ENCODE measurements at places on chromosomes 4 and X.

DNA sequence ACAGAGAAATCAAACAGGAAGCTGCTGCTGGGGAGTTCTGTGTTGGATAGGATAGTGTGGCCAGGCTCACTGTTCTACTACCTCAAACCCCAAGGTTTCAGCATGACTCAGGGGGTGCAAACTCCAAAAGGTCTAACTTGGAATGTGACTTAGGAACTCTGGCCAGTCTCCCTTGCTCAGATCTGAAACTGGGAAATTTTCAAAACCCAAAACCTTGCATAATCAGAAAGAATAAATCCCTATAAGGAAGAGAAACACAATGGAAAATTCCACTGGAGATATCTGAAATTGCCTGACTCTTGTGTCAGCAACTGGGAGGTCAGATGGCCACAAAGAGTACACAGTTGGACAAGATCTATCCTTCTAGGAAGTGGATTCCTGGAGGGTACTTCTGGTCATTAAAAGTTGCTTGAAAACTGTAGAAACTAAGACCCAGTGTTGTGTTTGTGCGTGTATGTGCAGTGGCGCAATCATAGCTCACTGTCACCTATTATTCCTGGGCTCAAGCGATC lies 58.0 kb downstream of the PPEF2 start:
- no peak for DNase-seq

GRCh38 chr4:127997534-127998388 lies 32.6 kb downstream of the ABHD18 start:
- DNase-seq = no peak

GRCh38 chrX:131729295-131729694 lies 185.4 kb downstream of the OR13H1 start:
- no peak for DNase-seq

DNA sequence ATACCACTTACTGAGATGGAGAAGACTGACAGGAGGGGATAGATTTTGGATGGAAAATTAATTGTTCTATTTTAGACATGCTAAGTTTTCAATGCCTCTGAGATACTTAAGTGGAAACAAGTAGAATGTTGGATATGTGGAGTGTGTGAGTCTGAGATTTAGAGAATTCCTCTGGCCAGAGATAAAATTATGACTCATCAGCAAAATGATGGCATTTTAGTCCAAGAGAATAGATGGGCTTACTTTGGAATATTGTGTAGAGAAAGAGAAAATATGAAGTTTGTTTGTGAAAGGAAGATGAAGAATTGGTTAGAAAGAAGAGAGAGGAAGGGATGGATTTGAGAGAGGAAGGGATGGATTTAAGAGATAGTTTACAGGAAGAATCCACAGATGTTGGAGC lies 108.6 kb upstream of the PPP1R2C start:
- DNase-seq = no peak

- no peak for DNase-seq
Observed at GRCh38 chr4:6770581-6771228, 11.8 kb upstream of the KIAA0232 start.

GRCh38 chrX:88397551-88397950 lies 349.5 kb upstream of the CPXCR1 start:
- no peak for DNase-seq

- no peak for DNase-seq
Observed at GRCh38 chr4:3303565-3303824, 10.7 kb downstream of the RGS12 start.

GRCh38 chrX:154607370-154607769 lies 11.7 kb downstream of the CTAG1B start:
- DNase-seq = no peak

GRCh38 chr4:128823025-128823661 lies 13.6 kb downstream of the JADE1 start:
- no peak for DNase-seq

DNA sequence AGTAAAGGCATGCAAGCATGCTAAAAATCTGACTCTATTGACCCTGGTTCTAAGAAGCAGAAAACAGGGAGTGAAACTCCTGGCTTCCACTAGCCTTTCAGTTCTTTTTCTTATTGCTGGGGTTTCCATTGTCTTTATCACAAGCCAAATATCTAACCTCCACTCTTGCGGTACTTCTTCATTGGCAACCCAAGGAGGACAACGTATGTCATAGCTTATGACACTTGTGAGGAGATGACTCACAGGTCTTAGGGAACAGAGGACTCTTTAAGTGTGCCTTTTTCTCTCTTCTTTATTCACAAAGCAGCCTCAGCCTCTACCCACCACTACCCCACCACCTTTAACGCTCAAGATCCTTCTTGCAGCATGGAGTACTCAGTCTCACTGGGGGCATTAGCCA lies 124.2 kb downstream of the GUCY2F start:
- no peak for DNase-seq

DNA sequence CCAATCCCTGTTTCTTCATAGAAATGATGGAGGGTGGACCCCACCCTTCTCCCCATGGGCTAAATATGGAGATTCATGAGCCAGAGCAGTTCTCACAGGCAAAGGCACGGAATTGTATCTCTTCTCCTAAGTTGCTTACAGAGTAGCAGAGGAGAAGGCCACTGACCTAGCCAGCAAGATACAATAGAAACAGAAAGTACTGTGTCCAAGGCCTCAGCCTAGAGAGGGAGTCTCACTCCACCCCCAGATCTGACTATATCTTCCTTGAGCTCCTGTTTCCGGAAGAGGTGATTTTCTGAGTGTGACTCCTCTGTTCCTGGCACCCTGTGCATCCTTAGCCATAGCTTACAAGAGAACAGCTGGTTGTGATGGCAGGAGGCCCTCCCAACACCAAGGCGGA lies at the start of gene FATE1:
FATE1 (plus strand) TSS at position 284 of the 400 bp plus-strand sequence; CDS start at position 369, 85 bp downstream.
- no peak for DNase-seq

- DNase-seq = no peak
Observed at GRCh38 chrX:153494541-153495361, at the start of gene BGN. Gene BGN (plus strand): TSS chrX:153494980. CDS start chrX:153504632, 9,652 bp downstream.

DNA sequence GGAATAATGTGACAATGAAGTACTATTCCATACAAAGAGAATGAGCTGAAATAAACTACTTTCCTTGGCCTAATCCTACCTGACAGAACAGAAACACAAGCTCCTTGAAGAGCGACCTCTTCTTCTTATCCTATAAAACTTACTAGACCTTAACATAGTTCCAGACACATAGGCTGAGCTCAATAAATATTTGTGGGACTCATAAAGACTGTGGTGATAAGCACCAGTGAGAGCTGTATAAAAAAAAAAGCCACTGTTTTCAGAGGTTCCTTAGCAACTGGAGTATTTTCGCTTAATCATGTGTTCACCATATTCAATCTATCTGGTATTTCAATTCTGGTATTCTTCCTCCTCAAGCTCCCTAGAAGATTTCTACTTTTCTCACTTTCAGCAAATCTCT lies 1129.6 kb downstream of the STPG2 start:
- no peak for DNase-seq

GRCh38 chr4:101944649-101945048 lies 154.1 kb downstream of the BANK1 start:
- no peak for DNase-seq

DNA sequence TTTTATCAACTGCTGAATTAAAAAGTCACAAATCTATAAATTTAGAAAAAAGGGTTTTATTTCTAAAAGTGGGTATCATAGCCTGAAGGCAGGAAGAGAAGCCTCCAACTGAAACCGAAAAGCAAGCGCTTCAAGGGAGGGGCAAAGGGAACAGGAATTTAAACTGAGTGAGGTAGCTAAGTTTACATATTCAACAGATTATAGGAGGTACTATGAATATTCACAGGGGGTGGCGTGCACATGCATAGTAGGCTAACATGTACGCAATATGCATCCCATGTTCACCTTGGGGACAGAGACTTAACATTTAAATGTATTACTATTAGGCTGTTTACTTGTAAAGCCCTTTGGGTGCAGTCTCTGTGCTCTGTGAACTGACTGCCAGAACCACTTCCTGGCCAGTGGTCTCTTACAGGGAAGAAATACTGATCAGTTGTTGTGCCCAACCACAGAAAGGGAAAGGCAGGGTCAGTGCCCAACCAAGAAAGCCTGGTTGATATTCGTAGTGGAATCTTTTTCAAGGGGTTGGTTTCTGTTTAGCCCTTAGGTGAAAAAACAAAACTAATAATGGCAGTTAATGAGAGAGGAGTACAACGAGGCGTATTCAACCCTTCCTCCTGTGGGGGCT lies 168.7 kb upstream of the GALNTL6 start:
- DNase-seq = no peak

DNA sequence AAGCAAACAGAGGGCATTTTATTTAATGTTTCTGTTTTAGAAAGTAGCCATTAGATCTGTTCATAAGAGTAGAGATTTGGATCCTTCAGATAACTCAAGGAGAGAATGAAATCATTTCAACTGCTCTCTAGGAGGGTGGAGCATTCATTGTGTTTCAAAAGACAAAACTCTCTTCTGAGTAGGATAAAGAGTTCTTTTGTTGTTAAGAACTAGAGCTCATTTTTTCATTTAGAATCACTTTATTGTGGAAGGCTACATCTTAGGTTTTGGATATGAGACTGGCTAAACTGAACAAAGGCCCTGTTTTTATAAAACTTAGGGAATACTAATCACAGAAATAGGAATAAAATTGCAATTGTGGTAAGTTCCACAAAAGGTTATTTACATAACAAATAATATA lies 193.9 kb upstream of the PCDH10 start:
- no peak for DNase-seq

GRCh38 chrX:153926552-153926857 lies 441 bp upstream of the ARHGAP4 start:
- no peak for DNase-seq

DNA sequence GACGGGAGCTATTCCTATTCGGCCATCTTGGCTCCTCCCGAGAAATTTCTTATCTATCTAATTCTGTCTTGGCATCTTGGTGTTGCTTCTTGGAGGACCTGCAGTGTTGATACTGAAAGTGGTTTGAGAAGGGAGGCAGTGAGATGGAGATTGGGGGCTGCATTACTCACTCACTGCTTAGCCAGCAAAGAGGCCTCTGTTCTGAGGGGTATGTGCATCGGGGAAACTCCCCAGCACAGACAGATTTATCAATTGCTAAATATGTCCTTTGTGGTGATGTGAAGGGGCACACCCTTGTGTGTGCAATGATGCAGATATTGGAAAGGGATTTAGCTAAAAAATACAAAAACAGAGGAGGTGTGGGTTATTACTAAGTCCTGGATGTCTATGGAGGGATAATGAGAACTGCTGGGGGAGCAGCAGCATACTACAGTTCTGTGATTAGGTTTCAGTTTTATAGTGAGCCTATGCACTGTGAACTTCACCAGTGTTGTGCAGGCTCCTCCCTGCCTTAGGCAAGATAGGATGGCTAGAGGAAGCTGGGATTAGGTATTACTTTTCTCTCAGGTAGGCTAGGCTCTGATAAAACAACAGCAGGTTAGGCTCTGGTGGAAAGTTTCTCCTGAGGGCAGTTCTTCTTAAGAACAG lies 279.0 kb downstream of the HS3ST1 start:
- no peak for DNase-seq
